ENCODE measurements at places on chromosomes 1 and 21. TPM values are rescaled to one million over a fixed set of nuclear protein-coding genes. Genes with fewer than 3 reads are reported as not detected.

DNA sequence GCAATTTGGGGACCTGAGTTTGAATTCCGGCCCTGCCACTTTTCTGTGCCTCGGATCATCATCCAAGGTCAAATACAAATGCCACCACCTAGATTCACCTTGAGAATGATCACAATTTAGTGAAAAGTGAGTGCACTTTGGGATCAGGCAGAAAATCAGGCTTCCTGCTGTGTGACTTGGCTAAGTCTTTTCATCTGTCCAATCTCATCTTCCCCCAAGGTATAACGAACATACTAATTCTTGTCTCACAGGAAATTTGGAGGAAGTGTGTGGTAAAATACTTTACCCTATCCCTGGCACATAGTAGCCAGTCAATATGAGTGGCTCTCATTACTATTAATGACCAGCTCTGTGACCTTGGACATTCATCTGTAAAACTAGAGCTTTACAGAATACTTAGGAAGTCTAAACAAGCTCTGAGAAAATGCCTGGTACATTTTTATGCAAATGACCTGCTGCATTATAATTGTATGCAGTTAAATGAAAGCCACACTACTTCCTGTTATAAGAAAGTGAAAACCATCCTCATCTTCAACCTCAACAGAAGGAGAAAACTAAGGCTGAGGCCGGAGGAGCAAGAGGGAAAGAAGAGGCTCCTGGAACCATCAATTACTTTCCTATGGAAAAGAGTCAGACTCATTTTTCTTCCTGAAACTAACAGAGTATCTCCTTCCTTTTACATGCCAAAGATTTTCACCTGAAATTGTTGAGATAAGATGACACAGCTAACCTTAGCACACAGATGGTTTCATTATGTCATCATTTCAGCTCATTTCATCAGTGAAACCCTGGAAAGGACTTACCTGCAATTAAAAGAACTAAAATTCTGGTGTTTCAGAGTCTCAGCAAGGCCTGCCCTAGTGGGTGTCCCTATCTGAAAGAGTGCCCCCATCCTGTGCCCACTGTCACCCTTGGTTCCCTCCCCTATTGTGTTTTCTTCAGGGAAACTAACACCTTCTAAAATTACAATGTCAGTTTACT, 32.6 kb upstream of the RGS8 start:
- no peak for DNase-seq

GRCh38 chr1:25094229-25094628, 138.1 kb downstream of the SYF2 start:
- no peak for DNase-seq

- peak; percentile 80 for DNase-seq
These were observed 218.7 kb upstream of the COA6 start for GRCh38 chr1:234154320-234155251.

- DNase-seq, result no peak
These were observed 730.9 kb upstream of the ADGRL2 start for GRCh38 chr1:81069856-81070255.

GRCh38 chr1:71572038-71572437, 491.2 kb upstream of the ZRANB2 start:
- DNase-seq, result no peak

DNA sequence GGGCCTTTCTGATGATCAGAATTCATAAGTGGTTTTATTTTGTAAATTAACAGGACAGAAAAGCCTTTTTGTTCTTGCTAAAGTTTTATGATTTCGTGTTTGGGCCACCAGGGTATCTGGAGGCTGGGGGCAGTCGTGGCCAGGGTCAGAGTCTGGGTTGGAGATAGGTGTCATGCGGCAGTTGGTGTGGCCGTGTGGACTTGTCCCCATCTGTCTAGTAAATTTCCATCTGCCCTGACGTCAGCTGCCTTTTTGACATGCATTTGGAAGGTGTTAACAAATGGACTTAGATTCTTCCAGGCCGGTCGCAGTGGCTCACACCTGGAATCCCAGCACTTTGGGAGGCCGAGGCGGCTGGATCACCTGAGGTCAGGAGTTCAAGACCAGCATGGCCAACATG, 56.8 kb downstream of the SKI start:
- DNase-seq, result no peak

GRCh38 chr1:16976966-16977365, 3.5 kb downstream of the MFAP2 start:
- DNase-seq, result no peak

- no peak for DNase-seq
These were observed 28.4 kb downstream of the TRIM33 start for GRCh38 chr1:114482585-114482984.

DNA sequence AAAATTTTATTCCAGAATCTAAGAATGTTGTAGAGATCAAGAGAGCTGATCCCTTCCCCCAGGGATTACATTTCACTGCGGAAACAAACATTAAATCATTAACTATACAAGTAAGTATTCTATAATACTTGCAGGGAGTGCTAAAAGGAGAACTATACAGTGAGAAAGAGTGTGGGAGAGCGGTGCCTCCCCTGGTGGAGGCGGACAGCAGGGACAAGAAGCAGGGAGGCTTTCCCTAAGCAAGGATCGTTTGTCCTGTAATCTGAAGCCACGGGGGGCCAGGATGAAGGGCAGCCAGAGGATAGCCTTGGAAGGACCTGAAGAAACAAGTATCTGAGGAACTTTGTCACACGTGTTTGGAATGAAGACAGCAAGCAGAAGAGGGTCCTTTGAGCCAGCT, 40.1 kb downstream of the SLC9C2 start:
- no peak for DNase-seq

DNA sequence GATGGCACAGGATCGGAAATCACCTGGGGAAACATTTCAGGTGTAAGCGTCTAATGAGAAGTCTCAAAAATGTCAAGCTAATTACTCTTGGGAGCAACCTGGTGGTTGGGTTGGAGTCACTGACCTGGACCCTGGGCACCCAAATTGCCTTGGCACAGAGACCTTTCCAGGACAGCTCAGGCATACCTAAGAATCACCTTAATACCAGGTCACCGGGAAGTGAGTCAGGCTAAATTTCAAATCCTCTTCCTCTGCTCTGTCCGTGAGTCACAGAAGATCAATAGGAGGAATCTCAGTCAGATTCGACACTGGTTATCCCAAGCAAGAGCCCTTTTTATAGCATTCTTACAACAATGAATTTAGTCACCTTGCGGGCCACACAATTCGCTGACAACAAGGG, 179.6 kb upstream of the CAMK1G start:
- no peak for DNase-seq

RBP7 gene
- total RNA-seq, result not detected

TTC3 gene
- 65.9 TPM for total RNA-seq

ANKRD35 gene
- total RNA-seq, result 0.12 TPM

APH1A gene
- total RNA-seq, result 92.8 TPM

GCLM gene
- total RNA-seq, result 45.1 TPM

DMRTB1 gene
- not detected for total RNA-seq

TRABD2B gene
- not detected for total RNA-seq

Data from RPMI7951 (cell line).